HFFc6 (cell line): ENCODE measurements at places on chromosomes 3 and 15.
A peak's percentile ranks its signal among the peaks of the same experiment; 100 is the strongest.

GRCh38 chr15:65372787-65373067 is 5.1 kb downstream of the IGDCC3 start:
- DNase-seq: no peak

DNA sequence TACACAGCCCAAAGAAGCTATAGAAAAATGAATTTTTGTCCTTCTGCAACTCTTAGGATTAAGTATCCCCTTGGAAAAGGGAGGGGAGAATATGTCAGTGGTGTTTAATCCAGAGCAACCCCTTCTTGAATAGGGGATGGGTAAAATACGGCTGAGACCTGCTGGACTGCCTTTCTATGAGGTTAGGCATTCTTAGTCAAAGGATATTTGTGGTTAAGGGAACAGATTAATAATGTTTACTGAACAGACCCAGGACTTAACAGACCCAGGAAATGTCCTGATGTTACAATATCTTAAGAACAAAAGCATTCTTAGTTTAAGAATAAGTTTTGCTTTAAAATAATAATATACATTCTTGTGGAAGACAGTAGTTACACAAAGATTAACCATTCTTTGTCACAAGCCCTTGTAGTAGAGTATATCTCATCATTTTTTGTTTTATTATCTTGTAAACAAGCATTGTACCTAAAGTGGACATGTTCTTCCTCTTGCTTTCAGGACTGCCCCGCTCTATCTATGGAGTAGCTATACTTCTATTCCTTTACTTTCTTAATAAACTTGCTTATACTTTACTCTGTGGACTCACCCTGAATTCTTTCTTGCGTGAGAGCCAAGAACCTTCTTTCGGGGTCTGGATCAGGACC is 43.8 kb upstream of the B3GALNT1 start:
- DNase-seq: no peak

DNA sequence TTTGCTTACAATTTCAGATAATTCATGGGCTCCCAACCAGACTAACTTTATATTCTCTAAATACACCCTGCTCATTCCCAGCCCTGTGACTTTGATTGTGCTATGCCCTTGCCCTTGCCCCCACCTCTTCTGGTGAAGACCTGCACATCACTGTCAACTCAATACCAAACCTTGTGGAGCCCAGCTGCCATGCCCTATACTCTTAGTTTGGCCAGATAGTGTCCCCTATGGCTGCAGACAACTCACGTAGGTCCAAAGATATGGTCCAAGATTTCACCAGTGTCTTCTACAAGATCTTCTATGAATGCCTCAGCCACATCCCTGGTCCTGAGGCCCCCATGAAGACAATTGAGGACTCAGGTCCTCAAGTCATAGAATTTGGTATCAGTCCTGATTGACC is 118.3 kb upstream of the EIF1B start:
- DNase-seq: no peak

- peak; percentile 59 for DNase-seq
These were observed 84.6 kb downstream of the DGKG start for GRCh38 chr3:186277268-186277909.

- no peak for DNase-seq
These were observed 33.3 kb downstream of the PCSK6 start for GRCh38 chr15:101456057-101456739.

DNA sequence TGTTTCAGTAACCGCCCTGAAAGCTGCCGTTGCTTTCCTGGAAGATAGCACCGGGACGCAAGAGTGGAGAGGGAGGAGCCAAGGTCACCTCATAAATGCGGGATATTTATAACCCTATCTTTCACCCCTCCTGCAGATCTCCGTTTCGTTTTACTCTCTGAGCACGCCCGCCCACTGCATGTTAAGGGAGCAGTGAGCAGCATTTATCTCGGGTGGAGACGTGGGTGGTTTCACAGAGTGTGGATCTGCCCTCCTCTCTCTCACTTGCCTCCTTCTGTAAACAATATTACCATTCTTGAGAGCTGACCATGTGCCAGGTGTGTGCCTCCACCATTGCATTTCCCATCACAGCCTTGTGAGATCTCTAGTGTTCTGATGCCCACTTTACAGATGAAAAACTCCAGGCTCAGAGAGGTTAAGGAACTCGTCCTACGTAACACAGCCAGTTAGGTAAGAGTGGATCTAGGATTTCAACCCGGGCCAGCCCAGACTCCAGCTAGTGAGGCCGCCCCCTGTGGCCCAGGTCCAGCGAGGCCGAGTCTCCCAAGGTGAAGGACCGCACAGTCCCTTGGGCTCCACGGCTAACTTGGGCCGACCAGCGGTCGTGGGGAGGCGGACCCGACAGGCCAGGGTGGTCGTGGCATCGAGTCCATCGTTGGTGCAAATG is 16.9 kb upstream of the SEMA4B start:
- DNase-seq: peak; percentile 8

GRCh38 chr3:102031834-102032233 is 182.5 kb downstream of the NFKBIZ start:
- DNase-seq: no peak

GRCh38 chr3:24273491-24273890 is 221.2 kb downstream of the THRB start:
- no peak for DNase-seq

DNA sequence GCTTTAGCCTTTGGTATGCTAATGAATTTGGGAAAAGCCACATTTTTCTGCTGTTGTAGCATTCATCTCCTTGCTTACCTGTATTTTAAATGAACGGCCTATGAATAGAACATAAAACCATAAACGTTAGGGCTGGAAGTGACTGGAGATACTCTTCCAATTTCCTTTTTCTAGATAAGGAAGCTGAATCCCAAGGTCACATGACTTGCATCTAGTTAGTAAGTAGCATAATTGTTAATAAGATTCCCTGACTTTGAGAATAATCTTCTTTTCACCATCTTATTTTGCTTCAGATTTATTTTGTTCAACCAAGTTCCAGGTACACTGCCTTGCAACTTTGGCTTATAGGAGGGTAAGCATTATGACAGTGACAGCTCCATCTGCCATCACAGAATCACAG is 20.7 kb upstream of the EDEM1 start:
- DNase-seq: no peak

DNA sequence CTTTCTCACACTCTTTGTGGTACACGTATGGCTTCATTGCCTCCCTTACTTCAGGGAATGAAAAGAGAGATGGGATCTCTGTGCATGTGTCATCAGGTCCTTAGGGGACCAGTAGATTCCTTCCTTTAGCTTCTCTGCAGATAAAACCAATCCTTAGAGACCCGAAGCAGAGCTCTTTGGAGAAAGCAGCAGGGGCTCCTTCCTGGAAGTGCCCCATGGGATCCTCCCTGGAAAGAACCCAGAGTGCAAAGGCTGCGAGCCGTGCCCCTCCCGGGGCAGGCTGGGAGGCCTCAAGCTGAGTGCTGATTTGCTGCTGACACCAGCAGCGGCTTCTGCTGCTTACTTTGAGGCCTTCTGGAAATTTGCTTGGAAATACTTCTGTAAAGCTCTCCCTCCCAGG is 328.6 kb upstream of the RGMA start:
- DNase-seq: no peak

DNA sequence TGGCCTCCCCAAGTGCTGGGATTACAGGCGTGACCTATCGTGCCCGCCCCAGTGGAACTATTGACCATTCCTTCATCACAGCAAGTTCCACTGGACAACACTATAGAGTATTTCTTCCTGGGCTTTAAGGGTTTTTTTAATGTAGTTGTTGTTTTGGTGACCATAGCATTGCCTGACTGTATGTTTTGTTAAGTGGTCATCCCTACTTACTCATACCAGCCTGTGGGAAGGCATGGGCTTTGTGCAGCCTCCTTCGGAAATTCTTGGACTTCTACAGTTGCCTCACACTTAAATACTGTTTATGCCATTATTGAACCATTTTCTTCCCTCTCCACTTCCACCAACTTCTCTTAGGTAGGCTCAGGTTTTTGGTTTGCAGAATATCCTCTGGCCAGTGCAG is 19.9 kb upstream of the ALPK3 start:
- peak; percentile 77 for DNase-seq

GRCh38 chr3:184594371-184595001 is 32.9 kb downstream of the EPHB3 start:
- no peak for DNase-seq

DNA sequence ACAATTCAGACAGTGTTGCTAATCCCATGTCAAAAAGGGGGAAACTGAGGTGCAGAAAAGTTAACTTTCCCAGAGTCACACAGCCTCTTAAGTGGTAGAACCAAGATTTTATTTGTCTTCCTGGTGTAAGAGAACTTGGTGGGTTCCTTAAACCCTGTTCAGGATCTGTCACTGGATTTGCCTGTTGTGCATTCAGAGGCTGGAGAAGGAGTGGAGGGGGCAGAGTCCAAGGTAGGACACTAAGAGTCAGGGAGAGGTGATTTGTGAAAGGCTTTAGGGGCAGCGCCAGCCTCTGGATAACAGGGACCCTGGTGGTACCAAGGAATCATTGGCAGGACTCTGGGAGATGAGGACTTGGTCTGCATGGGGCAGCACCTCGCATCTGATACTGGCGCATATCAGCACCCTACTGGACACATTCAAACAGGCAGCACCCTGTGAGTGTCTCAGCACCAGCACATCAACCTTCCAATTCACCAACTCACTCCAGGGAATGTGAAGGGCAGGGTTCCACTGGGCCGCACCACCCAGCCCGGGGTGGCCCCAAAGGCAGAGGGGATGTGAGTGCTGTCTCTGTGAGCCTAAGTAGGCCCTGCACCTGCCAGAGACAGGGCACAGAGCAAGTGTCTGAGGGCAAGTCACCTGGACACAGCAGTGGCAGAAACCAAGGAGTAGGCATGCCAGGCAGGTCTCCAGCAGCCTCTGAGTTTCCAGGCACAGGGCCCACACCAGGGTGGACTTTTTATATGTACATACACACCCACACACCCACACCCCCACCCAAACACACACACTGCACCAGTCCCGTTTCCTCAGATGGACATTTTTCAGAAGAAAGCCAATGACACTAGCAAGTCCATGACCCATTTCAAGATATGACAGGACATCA is 71.6 kb downstream of the LIPC start:
- DNase-seq: no peak

- DNase-seq: no peak
These were observed 128.5 kb downstream of the SERPINI1 start for GRCh38 chr3:167863811-167864551.

GRCh38 chr3:140602781-140603180 is 75.1 kb upstream of the TRIM42 start:
- no peak for DNase-seq

GRCh38 chr15:63061975-63062374 is 19.4 kb downstream of the TPM1 start:
- DNase-seq: no peak

- DNase-seq: no peak
These were observed 28.4 kb downstream of the CCDC12 start for GRCh38 chr3:46947981-46948791.

DNA sequence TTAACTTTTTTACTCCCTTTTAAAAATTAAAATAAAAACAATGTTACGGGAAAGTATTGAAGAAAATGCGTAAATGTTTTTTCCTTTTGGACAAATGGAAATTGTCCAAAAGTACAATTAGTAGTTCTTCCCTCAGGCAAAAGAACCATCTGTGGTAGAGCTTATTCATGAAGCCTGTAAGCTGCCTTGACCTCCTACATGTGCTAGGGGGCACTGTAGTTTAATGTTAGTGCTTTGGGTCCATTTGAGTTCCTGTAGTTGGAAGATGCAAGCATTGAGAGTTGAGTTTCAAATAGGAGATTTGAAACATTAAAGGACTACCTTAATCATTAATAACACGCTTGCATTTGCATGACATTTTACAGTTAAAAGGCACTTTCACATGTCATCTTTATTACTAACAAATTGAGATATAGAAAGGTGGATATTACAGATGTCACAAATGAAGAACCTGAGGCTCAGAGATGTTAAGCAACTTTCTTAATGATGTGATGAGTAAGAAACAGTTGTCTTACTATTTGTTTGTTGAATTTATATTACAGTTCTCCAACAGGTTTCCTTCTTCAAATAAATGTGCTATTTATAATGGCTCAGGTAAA is 1.8 kb upstream of the ZNF385D start:
- peak; percentile 66 for DNase-seq

- DNase-seq: no peak
These were observed 235.6 kb downstream of the MYRIP start for GRCh38 chr3:40045051-40045450.

GRCh38 chr3:28326458-28326926 is 22.0 kb upstream of the ZCWPW2 start:
- no peak for DNase-seq

DNA sequence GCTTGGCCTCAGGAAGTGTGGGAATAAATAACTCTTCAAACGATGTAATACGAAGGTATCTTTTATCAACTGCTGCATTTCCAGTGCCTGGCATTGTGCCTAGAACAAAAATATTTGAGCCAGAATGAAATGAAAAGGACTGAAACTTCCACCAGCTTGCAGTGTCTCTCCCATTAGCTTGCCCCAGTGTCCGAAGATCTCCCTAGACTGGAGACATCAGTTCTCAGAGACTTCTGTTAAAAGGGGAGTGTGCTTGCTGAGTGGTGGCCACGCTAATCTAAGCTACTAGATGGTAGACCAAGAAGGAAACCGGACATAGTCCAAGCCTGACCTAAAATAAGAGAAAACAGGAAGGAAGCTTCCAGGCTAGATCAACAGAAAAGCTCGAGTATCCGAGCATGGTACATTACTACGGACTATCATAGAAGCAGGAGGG is 28.6 kb downstream of the KCNAB1 start:
- no peak for DNase-seq

DNA sequence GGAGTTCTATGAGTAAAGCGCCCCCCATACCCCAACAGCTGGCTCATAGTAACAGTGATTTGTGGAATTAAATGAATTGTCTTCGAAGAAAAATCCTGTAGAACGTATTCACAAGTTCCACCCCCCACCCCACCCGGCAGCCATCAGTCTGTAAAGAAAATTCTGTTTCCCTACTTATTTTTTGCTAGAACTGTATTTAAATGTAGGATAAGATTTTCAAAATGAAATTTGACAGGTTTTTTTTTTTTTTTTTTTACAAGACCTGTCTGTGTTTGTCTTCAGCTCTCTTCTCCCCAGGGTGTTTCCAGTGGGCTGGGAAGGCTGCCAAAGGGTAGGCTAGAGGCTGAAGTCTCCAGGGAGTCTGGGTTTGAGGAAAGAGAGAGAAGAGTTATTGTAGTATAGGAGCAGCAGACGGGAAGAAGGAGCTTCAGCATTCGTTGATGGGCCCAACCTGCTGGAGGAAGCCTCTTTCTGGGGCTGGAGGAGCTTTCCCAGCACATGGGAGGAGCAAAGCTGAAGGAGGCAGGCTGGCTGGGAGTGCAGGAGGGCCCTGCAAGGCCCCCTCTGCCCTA is 130.6 kb upstream of the SEMA6D start:
- no peak for DNase-seq

DNA sequence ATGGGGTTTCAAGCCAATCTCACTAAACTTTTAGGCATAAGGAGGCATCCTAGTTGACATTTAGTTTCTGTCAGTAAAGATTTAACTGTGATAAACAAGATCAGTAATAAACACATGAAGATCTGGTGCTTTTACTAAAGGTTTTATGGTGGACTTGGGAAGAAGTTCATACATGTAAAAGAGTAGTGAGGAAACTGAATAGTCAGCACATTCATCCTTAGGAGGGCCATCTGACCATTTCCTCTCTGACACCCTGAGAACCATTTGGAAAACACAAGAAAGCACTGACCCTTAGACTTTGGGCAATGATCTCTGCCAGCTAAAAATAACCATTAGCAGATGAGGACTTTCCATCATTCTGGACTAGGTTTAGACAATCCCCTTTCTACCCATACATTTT is 1040.9 kb downstream of the AGBL1 start:
- no peak for DNase-seq

- DNase-seq: no peak
These were observed 166.8 kb downstream of the NTRK3 start for GRCh38 chr15:88089731-88090130.
